ENCODE measurements at places on chromosomes 12 and 14.

DNA sequence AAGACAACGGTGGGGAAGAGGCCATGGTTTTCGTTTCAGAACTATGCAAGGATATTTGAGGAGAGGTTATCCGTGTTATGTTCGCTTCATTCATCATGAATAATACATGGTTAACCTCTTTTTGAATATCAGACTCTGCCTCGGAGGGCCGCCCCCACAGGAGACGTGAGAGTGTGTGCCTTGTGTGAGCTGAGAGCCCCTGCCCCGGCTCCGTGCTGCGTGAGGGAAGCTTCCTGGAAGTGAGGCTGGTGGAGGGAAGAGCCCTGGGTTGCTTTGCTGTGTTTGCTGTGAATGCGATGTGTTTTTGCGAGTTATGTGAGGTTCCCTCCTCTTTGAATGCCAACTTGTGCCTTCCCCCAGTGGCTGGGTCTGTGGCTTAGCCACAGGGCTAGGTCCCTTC lies 146.0 kb upstream of the RTL1 start:
- DNase-seq, result no peak

GRCh38 chr12:89067421-89068187 lies 284.7 kb downstream of the DUSP6 start:
- DNase-seq, result no peak

DNA sequence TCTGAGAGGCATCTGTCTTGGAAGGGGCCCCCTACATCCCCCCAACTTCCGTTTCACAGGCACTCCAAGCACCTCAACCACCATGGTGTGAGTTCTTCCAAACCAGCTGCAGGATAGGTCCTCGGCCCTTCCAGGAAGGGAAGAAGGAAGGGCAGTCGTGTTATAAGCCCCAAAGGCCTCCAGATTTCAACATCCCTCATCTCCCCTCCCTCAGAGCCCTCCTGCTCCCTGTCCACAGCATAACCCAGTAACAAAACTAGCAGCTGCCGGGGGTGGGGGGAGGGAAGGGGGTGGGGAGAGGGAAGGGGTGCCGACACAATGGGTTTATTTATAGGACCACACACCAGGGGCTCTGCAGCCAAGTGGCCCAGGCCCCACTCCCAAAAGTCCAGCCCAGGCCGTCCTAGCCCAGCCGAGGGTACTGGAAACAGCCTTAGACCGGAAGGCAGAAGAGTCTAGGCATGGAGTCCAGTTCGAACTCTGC lies 18.3 kb downstream of the NCKAP5L start:
- DNase-seq, result no peak

GRCh38 chr12:20050221-20050620 lies 318.1 kb upstream of the PDE3A start:
- no peak for DNase-seq

DNA sequence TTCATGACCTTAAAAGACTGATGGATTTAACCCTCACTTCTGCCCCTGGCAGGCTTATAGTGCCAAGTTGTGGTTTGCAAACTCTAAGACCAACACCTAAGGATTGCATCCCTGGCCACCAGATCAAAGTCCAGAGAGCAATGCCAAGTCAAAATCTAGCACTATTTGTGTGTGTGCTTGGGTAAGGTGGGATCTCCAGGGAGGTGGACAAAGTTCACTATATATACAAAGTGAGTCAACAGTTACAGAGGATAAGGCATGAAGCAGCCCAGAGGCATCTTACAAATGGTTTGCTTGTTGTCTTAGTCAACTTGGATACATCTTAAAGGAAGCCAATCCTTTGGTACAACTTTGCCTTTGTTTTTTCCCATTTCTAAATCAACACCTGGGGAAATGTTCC lies 137.3 kb downstream of the MSRB3 start:
- no peak for DNase-seq

- no peak for DNase-seq
Observed at GRCh38 chr12:6529291-6529737, 5.0 kb upstream of the GAPDH start.

DNA sequence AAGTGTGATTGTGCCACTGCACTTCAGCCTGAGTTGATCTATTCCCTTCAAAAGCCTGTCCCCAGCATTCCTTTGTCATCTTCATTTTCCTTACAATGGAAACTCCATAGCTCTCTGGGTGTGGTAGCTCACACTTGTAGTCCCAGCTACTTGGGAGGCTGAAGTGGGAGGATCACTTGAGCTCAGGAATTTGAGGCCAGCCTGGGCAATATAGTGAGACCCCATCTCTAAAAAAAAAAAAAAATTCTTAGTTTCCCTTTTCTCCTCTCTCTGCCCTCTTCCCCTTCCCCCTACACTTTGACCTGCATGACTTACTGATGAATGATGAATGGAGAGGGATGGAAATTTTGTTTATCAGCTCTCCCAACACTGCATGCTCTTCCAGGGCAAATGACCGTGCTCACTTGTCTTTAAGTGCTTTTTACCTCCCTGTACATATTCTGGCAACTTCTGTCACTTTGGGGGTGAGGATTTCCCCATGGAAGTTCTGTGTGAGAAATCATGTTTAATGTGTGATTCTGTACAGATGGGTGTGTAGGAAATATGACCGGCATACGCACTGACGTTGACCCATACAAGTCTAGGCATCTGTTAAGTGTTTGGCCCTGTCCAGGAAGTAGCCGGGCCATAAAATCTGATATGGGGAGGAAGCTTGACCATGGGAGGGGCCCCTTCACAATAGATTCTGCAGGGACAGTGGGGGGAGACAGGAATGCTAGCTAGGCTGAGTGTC lies 65.4 kb downstream of the ZFP36L1 start:
- no peak for DNase-seq

DNA sequence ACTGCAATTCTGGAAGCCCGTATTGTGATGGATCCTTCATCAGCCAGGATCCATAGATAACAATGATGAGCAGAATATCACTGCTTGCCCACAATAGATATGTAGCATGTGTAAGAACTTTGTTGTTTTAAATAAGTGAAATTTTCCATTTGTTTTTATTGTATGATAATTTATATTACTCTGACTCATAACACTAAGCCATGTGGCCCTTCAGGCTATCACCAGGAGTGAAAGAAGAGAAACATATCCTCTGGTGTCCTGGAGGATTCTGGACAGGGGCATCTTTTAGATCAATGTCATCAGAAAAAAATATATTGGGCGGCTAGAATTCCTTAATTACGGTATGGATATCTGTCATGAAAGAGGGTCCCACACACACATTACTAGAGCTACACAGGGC lies 167.5 kb downstream of the SLC6A15 start:
- DNase-seq, result no peak

DNA sequence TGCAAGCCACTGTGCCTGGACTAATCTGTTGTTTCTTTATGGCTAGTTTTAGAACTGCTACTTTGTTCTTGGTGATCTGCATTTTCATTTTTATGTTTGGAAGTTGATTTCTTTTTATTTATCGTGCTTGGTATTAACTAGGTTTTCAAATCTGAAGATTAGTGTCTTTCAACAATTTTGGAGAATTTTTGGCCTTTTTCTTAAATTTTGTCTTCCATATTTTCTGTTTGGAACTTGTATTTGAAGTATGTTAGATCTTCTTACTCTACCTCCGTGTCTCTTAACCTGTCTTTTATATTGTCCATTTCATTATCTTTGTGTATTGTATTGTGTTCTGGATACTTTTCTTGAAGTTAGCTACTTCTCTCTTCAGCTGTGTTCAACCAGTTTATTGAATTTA lies 9.5 kb downstream of the FRS2 start:
- no peak for DNase-seq

- no peak for DNase-seq
Observed at GRCh38 chr12:119308708-119309456, 25.6 kb upstream of the CCDC60 start.

DNA sequence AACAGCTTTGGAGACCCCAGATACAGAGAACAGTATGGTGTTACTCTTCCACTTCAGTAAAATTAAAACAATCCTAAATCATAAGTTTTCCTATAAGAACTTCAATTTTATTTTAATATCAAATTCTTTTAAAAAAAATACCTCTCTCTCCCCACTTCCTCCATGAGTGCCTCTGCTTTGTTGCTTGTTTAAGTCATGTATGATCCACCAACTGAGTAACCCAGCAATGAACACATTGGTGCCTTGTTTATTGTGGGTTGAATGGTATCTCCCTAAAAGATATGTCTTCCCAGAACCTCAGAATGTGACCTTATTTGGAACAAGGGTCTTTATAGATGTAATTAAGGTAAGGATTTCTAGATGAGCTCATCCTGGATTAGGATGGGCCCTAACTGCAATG lies 143.5 kb upstream of the EGLN3 start:
- no peak for DNase-seq

GRCh38 chr12:67797753-67798152 lies 149.2 kb downstream of the DYRK2 start:
- no peak for DNase-seq

GRCh38 chr14:22380571-22381407 lies 208.2 kb downstream of the DAD1 start:
- no peak for DNase-seq

GRCh38 chr14:31122921-31123320 lies 84.7 kb downstream of the HECTD1 start:
- no peak for DNase-seq

DNA sequence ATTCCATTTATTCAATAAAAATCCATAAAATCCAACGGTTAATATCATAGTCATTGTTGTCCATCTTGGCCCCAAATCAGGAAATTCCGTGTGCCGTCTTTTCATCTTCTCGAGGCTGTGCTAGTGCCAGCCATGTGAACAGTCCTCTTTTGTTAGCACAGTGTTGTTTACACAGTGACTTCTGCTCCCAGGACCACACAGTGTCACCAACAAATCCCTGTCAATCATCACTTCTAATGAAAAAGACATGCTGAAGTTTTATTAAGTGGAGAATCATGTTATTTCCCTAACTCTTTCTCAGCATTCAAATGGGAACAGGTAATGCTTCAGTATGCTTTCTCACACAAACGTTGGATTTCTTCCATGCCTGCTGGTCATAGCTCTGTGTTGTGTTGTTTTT lies 1.9 kb upstream of the SLCO1A2 start:
- no peak for DNase-seq

DNA sequence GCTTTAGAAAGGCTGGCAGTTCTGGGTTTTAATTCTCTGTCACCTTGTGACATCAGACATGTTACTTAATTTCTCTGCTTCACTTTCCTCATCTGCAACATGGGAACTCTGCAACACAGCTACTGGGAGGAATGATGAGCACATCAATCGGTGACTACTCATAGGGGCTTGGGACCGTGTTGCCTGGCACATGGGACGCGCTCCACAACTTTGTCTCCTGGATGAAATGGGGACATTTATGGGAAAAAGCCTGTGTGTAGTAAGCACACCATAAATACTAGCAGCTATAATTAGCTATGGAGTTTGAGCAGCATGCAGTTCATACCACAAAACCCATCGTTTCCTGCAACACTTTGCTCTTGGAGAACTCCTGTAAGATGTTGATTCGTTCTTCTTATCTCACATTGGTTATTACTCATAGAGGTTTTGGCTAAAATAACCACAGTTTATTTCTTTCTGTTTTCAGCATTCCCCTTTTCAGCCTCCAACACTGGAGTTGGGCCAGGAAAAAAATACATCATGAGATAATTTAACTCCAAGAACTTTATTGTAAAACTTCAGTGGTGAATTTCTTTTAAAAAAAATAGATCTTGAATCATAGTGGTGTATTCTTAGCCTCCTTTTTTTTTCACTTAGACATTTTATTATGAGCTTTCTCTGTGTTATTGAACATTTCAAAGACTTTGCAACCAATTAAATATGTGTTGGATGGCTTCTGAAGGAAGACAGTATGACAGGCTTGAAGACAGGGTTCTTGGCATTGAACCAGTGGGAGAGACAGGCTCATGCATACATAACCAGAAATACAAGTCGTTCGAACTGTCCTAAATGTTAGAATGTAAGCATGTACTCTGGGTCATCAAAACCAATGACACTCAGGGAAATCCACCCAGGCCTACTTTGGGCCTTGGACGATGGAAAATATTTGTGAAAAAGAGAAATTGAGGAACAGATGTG lies 72.7 kb downstream of the RIN3 start:
- DNase-seq, result no peak

- no peak for DNase-seq
Observed at GRCh38 chr12:127928615-127929571, 338.1 kb upstream of the TMEM132C start.

GRCh38 chr12:130983328-130984017 lies 29.8 kb downstream of the ADGRD1 start:
- no peak for DNase-seq

GRCh38 chr12:130715998-130716968 lies at the start of gene RIMBP2:
RIMBP2 (minus strand) TSS chr12:130716299; CDS start chr12:130479013, 237,286 bp downstream.
- DNase-seq, result peak; percentile 78

DNA sequence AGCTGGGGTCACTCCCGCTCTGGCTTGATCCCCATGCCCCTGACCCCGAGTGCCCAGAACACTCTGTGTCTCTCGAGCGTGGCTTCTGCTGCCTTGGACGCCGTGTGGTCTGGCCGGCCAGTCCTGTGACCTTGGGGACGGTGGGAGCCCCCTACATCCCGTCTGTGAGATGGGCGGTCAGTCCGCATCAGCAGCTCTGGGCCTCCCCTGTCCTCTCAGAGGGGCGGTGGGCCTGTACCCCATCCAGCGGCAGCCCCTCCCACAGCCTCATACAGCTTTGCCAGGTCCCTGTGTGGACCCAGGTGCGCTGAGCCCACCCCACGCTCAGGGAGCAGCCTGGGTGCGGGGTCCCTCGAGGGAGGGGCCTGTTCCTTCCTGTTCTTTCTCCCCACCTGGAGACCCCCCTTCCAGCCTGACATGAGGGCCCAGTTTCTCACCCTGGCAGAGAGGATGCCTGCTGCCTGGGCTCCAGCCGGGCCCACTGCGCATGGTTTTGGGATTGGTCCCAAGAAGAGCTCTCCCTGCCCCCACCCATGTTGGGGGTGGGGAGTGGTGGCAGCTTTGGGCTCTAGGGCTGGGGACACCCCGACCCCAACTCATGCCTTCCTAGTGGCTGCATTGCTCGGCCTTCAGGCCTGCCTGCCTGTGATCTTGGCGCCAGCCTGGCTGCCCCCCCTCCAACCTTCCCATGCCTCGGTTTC lies 1.5 kb downstream of the MTA1 start:
- DNase-seq, result no peak

GRCh38 chr14:76292561-76292960 lies 83.4 kb upstream of the ESRRB start:
- no peak for DNase-seq

GRCh38 chr14:59377491-59377890 lies 87.7 kb downstream of the GPR135 start:
- no peak for DNase-seq

- no peak for DNase-seq
Observed at GRCh38 chr12:132211816-132212215, 67.6 kb downstream of the NOC4L start.

- DNase-seq, result no peak
Observed at GRCh38 chr12:12734054-12734453, 16.9 kb downstream of the CDKN1B start.

DNA sequence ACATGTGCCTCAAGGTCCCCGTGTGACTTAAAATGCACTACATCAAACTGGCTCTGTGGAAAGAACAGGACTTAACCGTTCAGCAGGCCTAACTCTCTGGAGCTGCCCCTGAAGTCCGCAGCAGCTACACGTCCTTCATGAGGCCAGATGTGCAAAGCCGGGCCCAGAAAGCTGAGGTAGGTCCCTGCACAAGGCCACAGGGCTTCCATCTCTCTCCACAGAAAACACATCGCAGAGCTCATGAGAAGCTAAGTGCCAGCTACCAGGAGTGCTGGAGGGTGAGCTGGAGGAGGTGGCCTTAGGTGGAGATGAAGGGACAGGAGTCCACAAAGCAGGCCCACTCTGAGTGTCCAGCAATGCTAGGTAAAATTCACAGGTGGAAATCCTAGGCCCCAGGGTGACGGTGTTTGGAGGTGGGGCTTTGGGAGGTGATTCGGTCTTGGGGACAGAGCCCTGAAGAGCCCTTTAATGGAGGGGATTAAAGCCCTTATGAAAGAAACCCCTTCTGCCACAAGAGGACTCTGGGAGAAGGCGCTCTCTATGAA lies 52.4 kb downstream of the VCPKMT start:
- no peak for DNase-seq

- no peak for DNase-seq
Observed at GRCh38 chr14:89724628-89724960, 229.9 kb downstream of the EFCAB11 start.
